ENCODE measurements at places on chromosomes 4 and X. TPM values are rescaled to one million over a fixed set of nuclear protein-coding genes. Genes with fewer than 3 reads are reported as not detected.

USP17L15 gene
- not detected for total RNA-seq

GRCh38 chrX:151779258-151779657 lies 44.7 kb downstream of the CNGA2 start:
- H3K36me3 ChIP-seq: no peaks in the 10 kb centered on the region
- H3K4me1 ChIP-seq: no peaks in the 10 kb centered on the region
- no peak overlapping the region for H3K27ac ChIP-seq
- no peak for DNase-seq
- no peaks in the 10 kb centered on the region for H3K27me3 ChIP-seq

GRCh38 chr4:5552451-5552850 lies 155.9 kb downstream of the EVC2 start:
- no peak overlapping the region for H3K4me3 ChIP-seq
- no peaks in the 10 kb centered on the region for H3K27me3 ChIP-seq
- H3K36me3 ChIP-seq: peaks cover 9% of the 10 kb centered on the region

DNA sequence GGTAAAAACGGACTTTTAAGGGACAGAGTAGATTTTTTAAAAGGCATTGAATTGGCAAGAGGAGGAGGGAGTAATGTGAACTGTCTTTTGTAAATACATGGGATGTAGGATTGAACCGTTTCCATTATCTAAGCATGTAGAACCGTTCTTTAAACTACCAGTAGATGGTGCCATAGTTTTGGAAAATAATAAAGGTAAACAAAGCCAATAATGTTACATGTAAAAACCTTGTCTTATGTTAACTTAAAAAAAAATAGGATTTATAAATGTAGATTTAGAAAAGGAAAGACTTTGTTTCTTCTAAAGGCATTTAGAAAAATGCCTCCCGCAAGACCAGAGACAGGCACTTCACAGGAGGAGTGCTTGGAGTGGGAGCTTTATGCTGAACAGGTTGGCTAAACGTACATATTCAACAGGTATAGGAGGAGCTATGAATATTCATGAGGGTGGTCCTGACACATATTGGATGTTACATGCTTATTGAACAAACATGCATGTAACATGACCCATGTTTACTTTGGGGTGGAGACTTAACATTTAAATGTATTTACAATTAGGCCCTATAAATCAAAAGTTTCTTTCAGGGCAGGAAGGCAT lies 45.5 kb upstream of the FAM241A start:
- no peak overlapping the region for H3K27ac ChIP-seq
- no peaks in the 10 kb centered on the region for H3K27me3 ChIP-seq
- H3K36me3 ChIP-seq: no peaks in the 10 kb centered on the region
- H3K4me1 ChIP-seq: no peaks in the 10 kb centered on the region
- DNase-seq: no peak
- H3K4me3 ChIP-seq: no peak overlapping the region

- DNase-seq: no peak
- no peaks in the 10 kb centered on the region for H3K27me3 ChIP-seq
- no peaks in the 10 kb centered on the region for H3K4me1 ChIP-seq
- H3K27ac ChIP-seq: no peak overlapping the region
Measured at GRCh38 chr4:181508601-181509000, 734.6 kb upstream of the TENM3 start.

GRCh38 chr4:153790962-153791551 lies 2.2 kb upstream of the SFRP2 start:
- peaks cover 43% of the 10 kb centered on the region for H3K4me1 ChIP-seq
- no peak overlapping the region for H3K27ac ChIP-seq
- H3K36me3 ChIP-seq: no peaks in the 10 kb centered on the region
- peak overlapping the region; percentile 64 for H3K4me3 ChIP-seq

GRCh38 chr4:155578726-155579370 lies 87.8 kb upstream of the GUCY1A1 start:
- H3K27ac ChIP-seq: no peak overlapping the region
- H3K27me3 ChIP-seq: no peaks in the 10 kb centered on the region
- H3K36me3 ChIP-seq: no peaks in the 10 kb centered on the region
- peaks cover 21% of the 10 kb centered on the region for H3K4me1 ChIP-seq

- no peak for DNase-seq
- peaks cover 10% of the 10 kb centered on the region for H3K4me1 ChIP-seq
- no peaks in the 10 kb centered on the region for H3K27me3 ChIP-seq
- no peak overlapping the region for H3K27ac ChIP-seq
- H3K4me3 ChIP-seq: no peak overlapping the region
Measured at GRCh38 chr4:3781193-3781886, 15.2 kb downstream of the ADRA2C start.
